Caco-2 (cell line): ENCODE measurements at places on chromosomes 1 and 21. TPM values are rescaled to one million over a fixed set of nuclear protein-coding genes. Genes with fewer than 3 reads are reported as not detected.

DNA sequence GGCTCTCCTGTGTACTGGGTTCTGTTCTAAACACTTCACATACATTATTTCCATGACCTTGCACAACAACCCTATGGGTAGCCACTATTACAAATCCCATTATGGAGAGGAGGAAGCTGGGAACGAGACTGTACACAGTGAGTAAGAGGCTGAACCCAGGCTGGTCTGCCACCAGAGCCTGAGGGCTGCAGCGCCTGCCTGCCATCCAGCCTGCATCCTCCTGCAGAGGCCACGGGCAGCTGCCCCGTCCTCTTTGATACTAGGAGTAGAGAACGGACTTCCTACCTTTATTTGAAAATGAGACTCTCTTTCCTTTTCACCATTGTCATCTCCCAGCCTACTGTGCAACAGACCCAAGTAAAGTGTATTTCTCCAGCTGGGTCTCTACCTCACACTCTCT, 370.0 kb downstream of the HHAT start:
- no peaks in the 10 kb centered on the region for H3K36me3 ChIP-seq
- no peak overlapping the region for H3K27ac ChIP-seq
- H3K4me1 ChIP-seq: no peaks in the 10 kb centered on the region
- H3K27me3 ChIP-seq: no peaks in the 10 kb centered on the region

DNA sequence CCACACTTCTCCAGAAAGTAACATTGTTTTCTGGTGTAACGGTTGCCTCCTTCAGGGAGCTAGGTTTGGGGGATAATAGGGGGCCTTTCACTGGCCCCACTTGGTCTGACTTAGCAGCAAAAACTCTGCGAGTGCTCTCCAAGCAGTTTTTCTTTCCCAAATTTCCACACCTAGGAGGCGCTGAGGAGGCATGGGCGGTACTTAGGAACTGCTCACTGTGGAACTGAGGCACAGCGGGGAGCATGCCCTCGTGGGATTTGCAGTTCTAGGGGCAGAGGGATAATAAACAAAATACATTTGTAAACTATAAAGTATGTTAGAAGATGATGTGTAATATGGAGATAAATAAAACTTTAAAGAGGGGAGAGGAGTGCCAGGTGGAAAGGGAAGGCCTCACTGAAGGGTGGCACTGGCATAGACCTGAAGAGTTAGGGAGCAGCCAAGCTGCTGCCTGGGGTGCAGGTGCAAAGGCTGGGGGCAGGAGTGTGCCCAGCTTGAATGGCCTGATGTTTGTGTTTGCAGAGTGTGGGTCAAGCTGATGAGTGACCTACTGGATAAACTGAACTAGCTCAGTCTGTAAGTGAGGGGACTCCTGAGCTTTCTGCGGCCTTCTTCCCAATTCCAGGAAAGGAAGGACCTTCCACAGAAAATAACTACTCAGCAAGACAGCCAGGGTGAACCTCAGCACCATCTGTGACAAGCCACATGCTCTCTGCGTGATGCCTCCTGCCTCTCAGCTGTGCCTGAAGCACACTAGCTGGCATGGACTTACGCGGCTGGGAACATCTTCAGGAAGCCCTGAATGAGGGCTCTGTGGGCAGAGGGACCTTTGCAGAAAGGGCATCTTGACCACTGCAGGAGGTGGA, 1.9 kb downstream of the EPHX1 start:
- H3K27me3 ChIP-seq: no peaks in the 10 kb centered on the region
- no peak overlapping the region for H3K4me3 ChIP-seq
- peaks cover 33% of the 10 kb centered on the region for H3K4me1 ChIP-seq
- H3K36me3 ChIP-seq: no peaks in the 10 kb centered on the region

DNA sequence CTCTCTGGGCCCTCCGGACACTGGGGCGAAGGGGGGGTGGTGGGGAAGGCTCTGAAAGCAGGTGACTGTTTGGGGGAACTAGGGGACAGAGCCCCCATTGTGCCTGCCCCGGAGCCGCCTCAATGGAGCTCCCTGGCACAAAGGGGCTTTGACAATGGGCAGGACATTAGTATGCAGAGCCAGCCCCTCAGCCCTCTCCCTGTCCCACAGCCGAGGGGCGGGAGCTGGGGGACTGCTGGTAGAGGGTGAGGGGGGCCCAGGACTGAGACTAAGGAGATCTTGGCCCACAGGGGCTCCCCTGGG, 7.8 kb downstream of the KCNJ10 start:
- H3K4me3 ChIP-seq: no peak overlapping the region
- no peaks in the 10 kb centered on the region for H3K36me3 ChIP-seq
- no peaks in the 10 kb centered on the region for H3K27me3 ChIP-seq
- H3K27ac ChIP-seq: no peak overlapping the region
- peaks cover 15% of the 10 kb centered on the region for H3K4me1 ChIP-seq
- DNase-seq: no peak

- H3K4me1 ChIP-seq: no peaks in the 10 kb centered on the region
- no peaks in the 10 kb centered on the region for H3K36me3 ChIP-seq
- DNase-seq: no peak
- no peak overlapping the region for H3K27ac ChIP-seq
Observed at GRCh38 chr21:21675601-21676000, 677.4 kb downstream of the NCAM2 start.

- no peaks in the 10 kb centered on the region for H3K27me3 ChIP-seq
- no peak for DNase-seq
- no peaks in the 10 kb centered on the region for H3K4me1 ChIP-seq
- no peak overlapping the region for H3K27ac ChIP-seq
- H3K36me3 ChIP-seq: no peaks in the 10 kb centered on the region
Observed at GRCh38 chr1:236854605-236854983, 59.5 kb downstream of the MTR start.

- H3K4me1 ChIP-seq: peaks cover 5% of the 10 kb centered on the region; the same call in 1 of the 2 replicates
- H3K36me3 ChIP-seq: peaks cover 2% of the 10 kb centered on the region; the same call in 1 of the 2 replicates
- DNase-seq: no peak
- no peaks in the 10 kb centered on the region for H3K27me3 ChIP-seq
Observed at GRCh38 chr1:8402109-8402710, 84.3 kb downstream of the SLC45A1 start.

- no peaks in the 10 kb centered on the region for H3K27me3 ChIP-seq
- H3K27ac ChIP-seq: no peak overlapping the region
- no peaks in the 10 kb centered on the region for H3K4me1 ChIP-seq
Observed at GRCh38 chr1:215793180-215793579, 226.1 kb downstream of the KCTD3 start.

DNA sequence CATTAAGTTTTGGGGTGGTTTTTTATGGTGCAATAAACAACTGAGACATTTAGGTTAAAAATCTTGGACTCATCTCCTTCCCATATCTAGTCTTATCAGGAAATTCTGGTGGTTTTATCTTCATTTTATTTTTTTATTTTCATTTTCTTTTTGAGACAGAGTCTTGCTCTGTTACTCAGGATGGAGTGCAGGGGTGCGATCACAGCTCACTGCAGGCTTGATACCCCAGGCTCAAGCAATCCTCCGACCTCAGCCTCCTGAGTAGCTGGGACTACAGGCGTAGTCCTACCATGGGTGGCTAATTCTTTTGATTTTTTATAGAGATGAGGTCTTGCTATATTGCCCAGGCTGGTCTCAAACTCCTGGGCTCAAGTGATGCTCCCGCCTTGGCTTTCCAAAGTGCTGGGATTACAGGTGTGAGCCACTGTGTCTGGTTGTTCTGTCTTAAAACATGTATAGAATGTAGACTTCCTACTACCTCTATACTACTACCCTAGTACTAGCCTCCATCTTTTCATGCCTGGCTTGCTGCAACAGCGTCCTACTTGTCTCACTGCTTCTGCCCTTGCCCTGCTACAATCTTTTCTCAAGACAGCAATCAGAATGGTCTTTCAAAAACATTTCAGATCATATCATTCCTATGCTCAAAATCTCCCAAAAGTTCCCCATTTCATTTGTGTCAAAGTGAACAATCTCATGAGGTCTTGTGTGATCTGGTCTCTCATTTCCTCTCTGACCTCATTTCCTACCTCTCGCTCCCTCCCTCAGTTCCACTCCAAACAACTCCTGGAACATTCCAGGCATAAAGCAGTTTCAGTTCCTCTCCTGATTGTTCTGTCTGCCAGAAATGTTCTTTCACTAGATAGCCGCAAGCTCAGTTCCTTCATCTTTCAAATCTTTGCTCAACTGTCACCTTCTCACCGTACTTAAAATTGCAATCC, 5.9 kb upstream of the FCGR2A start:
- no peaks in the 10 kb centered on the region for H3K4me1 ChIP-seq
- H3K36me3 ChIP-seq: no peaks in the 10 kb centered on the region
- no peak overlapping the region for H3K4me3 ChIP-seq
- DNase-seq: no peak

DNA sequence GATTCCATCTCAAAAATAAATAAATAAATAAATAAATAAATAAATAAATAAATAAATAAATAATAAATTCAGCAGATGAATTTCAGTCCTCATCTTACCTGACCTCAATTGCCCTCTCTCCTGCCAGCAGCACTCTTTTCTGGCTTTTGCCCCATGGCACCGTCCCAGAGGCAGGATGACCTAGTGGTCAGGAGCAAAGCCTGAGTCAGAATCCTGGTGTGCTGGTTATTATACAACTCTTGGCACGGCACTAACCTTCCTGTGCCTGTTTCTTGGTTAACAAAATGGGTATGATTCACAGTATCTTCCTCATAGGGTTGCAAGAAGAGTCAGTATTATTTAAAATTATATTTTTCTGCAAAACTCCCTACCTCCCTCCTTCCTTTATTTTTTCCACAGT, 43.0 kb downstream of the NKAIN1 start:
- no peaks in the 10 kb centered on the region for H3K4me1 ChIP-seq
- no peak for DNase-seq
- H3K36me3 ChIP-seq: no peaks in the 10 kb centered on the region
- no peak overlapping the region for H3K27ac ChIP-seq

DNA sequence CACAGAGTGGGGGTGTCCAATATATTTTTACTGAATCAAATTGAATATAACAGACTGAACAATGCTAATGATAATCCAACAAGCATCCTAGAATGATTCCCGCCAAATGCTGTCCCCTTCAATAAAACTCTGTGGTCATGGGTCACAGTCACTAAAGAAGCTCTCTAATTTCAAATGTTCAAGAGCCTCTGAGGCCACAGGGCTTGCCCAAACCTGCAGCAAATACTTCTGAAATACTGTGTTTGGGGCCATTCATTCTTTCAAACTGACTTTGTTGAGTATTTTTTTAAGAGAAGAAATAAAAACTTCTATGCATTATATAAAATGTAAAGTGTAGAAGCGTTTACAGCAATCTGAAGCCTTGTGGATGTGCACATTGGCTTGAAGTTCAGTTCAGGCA, 7.6 kb upstream of the BEND5 start:
- no peaks in the 10 kb centered on the region for H3K36me3 ChIP-seq
- no peak overlapping the region for H3K4me3 ChIP-seq
- DNase-seq: no peak
- H3K27me3 ChIP-seq: no peaks in the 10 kb centered on the region

GRCh38 chr1:182740120-182740519, 49.5 kb upstream of the NPL start:
- H3K36me3 ChIP-seq: no peaks in the 10 kb centered on the region
- DNase-seq: no peak
- H3K27me3 ChIP-seq: no peaks in the 10 kb centered on the region
- no peak overlapping the region for H3K4me3 ChIP-seq
- no peaks in the 10 kb centered on the region for H3K4me1 ChIP-seq
- no peak overlapping the region for H3K27ac ChIP-seq

GRCh38 chr21:45580181-45580575, 37.9 kb upstream of the SLC19A1 start:
- no peak for DNase-seq
- H3K4me1 ChIP-seq: no peaks in the 10 kb centered on the region
- no peaks in the 10 kb centered on the region for H3K27me3 ChIP-seq
- no peak overlapping the region for H3K4me3 ChIP-seq
- no peak overlapping the region for H3K27ac ChIP-seq

GRCh38 chr1:83670909-83671565, 327.9 kb downstream of the TTLL7 start:
- H3K27me3 ChIP-seq: no peaks in the 10 kb centered on the region
- no peak for DNase-seq
- H3K36me3 ChIP-seq: no peaks in the 10 kb centered on the region
- H3K27ac ChIP-seq: no peak overlapping the region

RGSL1 gene
- total RNA-seq: not detected in 2 replicates

LCE3E gene
- not detected in 2 replicates for total RNA-seq

GSTM5 gene
- 6.0 and 9.1 TPM in 2 replicates for total RNA-seq

SPRR1B gene
- total RNA-seq: not detected in 2 replicates

SERINC2 gene
- 29.5 and 30.0 TPM in 2 replicates for total RNA-seq

OR14K1 gene
- total RNA-seq: not detected in 2 replicates

CKS1B gene
- 243 and 259 TPM in 2 replicates for total RNA-seq

PDC gene
- not detected in 2 replicates for total RNA-seq

DHX9 gene
- total RNA-seq: 218 and 234 TPM in 2 replicates
